ENCODE measurements at places on chromosomes 7 and 10.

DNA sequence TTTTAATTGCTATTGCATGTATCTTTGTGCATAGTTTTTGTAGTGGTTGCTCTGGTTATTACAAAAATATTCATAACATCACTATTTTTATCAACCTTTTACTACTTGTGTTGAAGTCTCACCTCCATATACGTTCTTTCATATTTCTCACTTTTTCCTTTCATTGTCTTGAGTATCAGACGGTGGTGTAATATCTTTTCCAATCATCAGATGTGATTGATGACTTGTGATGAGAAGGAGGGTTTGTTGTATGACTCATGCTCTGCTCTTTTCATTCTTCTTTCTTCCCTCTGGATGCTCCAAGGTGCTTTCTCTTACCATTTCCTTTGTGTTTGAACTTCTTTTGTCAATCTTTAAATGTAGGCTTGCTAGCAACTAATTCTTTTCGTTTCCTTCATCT, 310.2 kb downstream of the TNS3 start:
- no peak for DNase-seq

GRCh38 chr7:45112648-45113047, 1.2 kb upstream of the TBRG4 start:
- DNase-seq = no peak

GRCh38 chr7:8217200-8218068, 44.5 kb downstream of the ICA1 start:
- DNase-seq = no peak

DNA sequence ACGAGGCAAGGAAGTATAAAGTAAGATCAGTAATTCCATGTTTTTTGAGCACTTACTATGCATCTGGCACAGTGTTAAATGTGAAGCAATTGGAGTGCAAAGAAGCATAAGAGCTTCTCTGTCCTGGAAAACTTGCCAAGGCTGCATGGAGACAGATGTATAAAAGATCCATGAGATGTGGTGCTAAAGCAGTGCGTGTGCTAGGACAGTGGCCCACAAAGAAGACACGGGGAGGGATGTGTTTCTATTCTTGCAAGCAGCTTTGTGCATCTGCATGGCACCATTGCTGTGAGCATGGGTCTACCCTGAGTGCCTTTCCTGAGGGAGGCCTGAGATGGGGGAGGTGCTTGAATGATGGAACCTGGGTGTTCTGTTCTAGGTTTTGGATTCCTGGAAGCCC, 5.1 kb upstream of the CDHR3 start:
- no peak for DNase-seq

DNA sequence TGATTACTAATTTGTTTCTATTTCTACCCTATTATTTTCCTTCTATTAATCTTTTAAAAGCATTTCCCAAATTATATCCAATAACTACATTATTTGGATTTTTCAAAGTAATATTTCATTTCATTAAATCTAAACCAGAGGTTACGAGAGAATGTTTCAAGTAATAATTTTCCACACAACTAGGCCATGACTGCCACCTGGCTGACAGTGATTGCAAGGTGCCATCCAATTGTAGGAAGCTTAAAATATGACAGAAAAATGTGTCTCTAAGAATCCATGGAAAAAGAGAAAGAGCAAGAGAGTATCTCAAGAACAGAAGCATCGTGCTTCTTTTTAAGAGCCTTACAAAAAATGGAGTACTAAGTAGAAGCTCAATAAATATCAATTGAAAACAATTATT, 48.7 kb downstream of the TPK1 start:
- no peak for DNase-seq

DNA sequence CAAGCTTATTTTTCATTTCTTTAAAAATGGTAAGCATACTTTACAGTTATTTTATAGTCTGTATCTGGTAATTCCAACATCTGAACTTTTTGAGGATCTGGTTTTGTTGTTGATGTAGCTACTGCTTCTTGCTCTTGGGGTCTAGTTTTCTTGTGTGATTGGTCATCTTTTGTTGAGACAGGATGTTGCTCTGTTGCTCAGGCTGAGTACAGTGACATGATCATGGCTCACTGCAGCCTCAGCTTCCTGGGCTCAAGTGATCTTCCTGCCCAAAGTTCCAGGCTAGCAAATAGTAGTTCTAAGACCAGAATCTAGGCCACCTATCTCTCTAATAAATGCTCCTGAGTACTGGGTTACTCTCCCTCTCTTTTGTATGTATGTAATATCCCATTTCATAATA, 75.7 kb downstream of the NRCAM start:
- DNase-seq = no peak

DNA sequence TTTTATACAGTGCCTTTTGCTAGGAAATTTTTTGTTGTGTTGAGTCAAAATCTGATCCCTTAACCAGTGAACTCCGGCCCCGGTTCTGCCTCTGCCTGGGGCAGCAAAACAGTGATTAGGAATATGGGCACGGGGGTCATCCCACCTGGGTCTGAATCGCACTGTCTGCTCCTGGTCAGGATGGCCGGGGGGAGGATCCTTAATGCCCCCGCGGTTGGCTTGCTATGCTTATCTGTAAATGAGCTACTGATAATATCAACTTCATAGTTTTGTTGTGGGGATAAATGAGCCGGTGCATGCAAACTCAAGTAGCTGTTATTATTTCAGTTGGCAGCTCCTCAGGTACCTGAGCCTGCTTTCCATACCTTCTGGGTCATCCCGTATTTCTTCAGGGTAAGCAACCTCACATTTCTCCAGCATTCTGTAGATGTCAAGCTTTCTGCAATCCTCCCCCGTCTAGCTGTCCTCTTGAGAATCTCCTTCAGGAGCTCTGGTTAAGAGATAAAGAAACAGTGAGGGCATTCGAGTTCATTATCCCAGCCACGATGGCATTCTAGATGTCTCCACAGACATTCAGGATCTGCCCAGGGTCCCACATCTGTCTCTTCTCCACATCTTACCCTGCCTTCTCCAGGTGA, 592.2 kb downstream of the SDK1 start:
- DNase-seq = no peak

DNA sequence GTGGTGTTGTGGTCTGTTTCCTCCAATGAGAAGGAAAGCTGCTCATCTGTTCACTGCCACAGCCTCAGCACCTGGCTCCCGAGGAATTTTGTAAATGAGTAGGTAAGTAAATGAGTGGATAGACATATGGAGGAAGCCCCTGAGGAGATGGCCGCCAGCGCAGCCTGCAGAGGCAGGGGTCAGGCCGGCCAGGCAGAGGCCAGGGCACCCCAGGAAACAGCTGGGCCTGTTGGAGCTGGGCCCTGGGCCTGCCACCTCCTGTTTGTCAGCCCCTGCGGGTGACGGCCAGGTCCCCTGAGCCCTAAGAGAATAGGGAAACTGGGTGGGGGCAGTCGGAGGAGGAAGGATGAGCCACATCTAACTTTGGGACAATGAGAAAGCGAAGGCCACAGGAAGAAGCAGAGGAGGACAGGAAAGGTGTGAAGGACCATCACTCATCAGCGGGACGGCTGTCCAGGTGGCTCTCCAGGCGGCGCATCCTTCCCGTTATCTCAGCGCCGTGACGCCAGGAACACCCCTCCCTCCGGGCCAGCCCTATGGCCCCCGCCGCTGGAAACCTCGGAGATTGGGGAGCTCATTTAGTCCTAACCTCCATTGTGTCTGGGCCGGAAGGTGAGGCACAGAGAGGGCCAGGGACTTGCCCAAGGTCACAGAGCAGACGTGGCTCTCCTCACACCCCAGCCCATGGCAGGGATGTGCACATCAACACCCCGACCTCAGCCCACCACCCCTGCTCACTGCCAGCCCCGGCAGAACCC, 142.3 kb upstream of the UNC5B start:
- no peak for DNase-seq

- DNase-seq = no peak
These were observed 85.9 kb downstream of the CDH23 start for GRCh38 chr10:71482620-71483019.

DNA sequence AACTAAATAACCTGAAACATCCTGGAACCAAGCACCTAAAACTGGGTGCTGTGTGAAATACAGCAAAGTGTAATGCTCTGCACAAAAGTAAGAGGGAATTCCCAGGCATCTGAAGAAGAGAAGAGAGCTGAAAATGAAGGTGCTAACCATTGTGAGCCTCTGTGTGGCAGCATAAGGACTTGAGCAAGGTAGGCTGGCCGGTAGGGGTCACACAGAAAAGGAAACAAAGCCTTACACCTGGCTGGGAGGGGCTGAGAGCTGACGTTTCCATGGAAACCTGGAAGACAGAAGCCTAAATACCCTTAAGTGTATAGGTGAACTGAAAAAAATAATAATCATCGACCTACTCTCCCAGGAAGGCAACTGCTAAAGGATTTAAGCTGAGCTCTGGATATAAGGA, 48.6 kb downstream of the CUL1 start:
- DNase-seq = no peak

DNA sequence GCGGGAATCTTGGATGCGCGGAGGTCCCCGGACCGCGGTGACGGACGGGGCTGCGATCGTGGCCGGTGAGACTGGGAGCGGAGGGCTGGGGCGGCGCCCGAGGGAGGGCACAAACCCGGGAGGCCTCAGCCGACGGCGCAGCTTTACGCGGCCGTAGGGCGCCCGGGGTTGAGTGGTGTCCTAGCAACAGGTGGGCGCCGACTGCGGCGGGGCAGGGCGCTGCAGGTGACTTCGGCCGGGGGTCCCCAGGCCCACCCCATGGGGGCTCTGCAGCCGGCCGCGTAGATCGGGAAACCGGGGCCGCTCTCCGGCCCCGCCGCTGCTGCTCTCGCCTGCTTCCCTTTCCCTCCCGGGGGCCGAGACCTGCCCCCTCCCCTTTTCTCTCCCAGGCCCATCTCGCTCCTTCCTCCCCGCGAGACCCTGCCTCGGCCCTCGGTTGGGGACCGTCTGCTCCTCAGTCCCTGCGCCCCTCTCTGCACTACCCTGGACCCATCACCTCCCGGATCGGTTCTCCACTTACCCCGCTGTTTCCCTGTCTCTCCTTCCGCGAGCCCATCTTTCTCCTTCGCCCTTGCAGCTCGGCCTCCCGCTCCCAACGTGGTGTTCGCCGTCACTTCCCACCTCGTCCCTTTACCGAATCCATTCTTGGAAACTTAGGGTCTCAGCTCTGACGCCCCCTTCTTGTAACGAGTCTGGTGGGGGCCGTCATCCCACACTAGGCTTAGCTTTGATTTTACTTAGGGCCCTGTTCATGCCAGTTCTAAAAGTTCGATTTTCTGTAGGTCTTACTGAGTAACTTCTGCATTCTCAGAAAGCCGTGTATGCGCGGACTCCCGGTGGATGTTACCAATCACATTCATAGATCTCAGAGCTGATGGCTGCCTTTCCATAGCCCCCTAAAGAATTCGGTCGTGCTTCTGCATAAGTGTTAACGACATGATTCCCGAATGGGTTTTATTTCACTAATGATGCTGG, 18.5 kb upstream of the ACBD5 start:
- no peak for DNase-seq

- DNase-seq = no peak
These were observed 894 bp downstream of the ATXN7L1 start for GRCh38 chr7:105875505-105875904.

- DNase-seq = no peak
These were observed 50.0 kb downstream of the TRUB1 start for GRCh38 chr10:114987995-114988394.

GRCh38 chr7:24945899-24946298, 34.1 kb downstream of the OSBPL3 start:
- DNase-seq = no peak

DNA sequence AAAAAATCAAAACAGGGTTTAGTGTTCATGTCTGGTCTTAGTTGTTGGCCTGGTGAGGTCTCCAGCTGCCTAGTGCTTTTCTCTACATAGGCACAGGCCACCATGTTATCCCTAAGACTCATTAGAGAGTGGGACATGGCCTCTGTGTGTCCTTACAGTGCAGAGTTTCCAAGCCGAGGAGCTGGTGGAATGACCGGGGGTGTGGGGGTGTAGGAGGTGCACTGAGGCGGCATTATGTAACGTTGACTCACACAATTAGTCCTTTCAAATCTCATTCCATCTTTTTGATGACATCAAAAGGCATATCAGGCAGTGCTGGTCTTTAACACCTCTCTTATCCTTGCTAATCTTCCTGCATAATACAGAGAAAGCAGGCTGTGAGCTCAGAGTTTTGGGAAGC, 71.3 kb downstream of the MTPN start:
- DNase-seq = no peak

DNA sequence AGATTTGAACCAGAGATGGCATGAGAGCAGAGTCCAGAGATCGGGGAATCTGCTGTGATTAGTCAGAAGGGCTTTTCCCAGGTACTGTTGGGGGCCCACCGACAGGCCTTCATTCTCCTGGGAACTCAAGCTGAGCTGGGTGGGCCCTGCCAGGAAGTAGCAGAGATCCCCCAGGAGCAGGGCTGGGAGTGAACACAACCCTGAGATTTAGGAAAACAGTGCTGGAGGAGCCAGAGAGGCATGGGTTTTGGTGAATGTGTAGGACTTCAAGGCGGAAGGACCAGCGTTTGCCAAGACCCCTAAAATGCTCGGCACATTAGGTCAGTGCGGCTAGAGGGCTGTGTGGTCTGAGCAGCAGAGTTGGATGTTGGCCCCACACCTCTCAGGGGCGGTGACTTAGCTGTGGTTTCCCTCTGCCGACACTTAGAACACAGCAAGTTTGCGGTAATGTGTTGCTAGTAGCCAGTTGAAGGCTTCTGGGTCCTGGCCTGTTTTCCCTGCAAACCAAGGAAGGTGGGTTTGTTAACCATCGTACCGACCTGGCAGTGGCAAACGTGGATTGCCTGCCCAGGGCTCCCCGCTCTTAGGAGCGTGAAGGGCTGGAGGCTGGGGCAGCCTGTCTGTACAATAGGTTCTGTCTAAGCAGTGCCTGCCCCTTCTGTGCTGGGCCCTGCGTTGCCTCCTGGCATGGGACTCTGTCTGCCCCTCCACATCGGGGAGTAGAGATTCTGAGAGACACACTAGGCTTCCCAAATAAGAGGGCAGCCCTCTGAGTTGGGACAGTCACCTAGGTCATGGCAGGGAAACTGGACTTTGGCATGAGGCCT, 14.0 kb downstream of the NACAD start:
- no peak for DNase-seq

- DNase-seq = no peak
These were observed 47.7 kb upstream of the INPP5A start for GRCh38 chr10:132489704-132490534.

GRCh38 chr7:130394421-130395195, 14.3 kb downstream of the CPA1 start:
- DNase-seq = no peak

GRCh38 chr10:79202188-79203013, 133.6 kb downstream of the ZMIZ1 start:
- no peak for DNase-seq

DNA sequence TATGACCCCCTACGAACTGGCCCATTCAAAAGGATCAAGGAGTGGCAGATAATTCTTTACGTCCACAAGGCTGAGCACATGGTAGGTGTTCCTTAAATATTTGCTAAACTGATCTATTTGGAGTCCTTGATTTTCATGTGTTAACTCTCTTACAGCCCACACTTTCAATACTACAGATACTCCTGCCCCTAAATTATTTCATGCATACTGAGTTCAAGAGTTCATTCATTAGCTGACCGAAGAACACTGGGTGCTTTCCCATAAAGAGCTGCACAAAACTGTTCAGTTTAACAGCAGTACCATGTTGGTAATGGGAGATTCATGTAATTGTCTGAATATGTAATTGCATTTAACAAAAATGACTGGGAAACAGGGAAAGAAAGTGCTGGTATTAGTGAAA, 170.5 kb upstream of the ADO start:
- no peak for DNase-seq

All from stimulated activated CD4-positive, alpha-beta T cell treated with anti-CD3 and anti-CD28 coated beads, TNF-alpha, amount 100 ng/mL, for 4 hours (primary cell).